ENCODE measurements at places on chromosomes 5 and 9.

DNA sequence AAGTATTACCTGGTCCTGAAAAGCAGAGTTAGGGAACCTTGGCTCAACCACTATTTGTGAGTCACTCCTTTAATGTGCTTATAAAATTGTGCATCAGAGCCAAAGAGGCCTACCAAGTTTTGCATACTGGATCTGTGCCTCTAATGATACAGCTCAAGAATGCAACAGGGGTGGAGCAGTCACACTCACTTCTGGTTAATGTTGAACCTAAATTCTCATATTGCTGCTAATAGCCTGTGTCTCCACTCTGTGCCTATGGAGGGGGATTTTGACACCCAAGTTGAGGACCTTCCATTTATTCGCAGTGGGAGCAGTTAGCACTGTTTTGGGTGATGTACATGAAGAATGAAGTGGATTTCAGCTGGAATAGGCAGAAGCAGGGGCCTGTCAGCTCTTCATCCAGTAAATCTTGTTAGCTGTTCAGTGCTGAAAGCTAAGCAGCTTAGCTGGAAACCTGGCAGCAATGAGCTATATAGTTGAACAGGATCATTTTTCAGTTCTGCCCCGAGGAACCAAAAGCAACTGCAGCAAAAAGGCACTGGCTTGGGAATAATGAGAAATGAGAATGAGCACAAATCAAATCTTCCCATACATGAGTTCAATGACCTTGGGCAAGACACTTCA is 9.7 kb downstream of the SH3TC2 start:
- no peak for DNase-seq

- no peak for DNase-seq
Observed at GRCh38 chr9:131608493-131609037, 63.2 kb downstream of the PRRT1B start.

DNA sequence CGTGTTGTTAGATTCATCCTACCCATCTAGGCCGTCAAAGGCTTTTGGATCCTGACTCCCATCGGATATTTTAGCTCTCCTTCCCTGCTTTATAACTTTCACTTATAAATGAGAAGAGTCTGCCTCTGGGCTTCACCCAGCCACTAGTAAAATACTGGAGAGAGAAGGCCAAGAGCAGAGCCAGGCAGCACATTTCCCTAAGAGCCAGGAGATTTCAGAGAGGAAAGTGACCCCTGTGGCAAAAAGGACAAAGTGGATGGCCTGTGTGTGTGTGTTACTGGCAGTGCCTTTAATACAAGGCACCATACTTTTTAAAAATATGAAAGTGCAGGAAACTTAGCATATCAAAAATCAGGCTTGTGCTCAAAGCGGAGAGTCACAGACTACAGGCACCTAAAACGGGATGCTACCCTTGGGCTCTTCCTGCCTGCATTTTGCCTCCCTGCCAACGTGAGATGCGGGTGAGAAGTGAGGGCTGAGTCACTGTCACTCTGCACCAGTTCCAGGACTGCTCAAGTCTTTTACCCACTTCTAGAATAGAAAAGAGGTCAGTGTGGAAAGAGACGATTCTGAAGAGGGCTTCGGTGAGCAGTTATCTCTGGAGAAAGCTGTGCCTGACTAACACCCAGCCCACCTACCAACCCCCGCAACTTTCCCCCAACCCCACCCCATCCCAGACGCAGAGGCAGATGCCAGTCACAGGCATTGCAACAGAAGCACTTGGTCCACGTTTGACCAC is 15.9 kb downstream of the NFIL3 start:
- no peak for DNase-seq

DNA sequence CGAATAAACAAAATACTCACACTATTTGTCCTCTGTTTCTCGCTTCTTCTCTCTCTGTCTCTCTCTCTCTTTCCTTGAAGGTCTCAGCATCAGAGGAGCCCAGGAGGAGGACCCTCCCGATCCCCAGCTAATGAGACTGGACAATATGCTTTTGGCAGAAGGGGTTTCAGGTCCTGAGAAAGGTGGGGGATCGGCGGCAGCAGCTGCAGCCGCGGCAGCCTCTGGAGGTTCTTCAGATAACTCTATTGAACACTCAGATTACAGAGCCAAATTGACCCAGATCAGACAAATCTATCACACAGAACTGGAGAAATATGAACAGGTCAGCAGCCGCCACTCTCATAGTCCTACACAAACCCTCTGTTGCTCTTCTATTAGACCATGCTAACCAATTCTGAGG is 168.4 kb downstream of the PBX3 start:
- peak; percentile 31 for DNase-seq

GRCh38 chr9:128921881-128922763 is 1.3 kb downstream of the PHYHD1 start:
- no peak for DNase-seq

DNA sequence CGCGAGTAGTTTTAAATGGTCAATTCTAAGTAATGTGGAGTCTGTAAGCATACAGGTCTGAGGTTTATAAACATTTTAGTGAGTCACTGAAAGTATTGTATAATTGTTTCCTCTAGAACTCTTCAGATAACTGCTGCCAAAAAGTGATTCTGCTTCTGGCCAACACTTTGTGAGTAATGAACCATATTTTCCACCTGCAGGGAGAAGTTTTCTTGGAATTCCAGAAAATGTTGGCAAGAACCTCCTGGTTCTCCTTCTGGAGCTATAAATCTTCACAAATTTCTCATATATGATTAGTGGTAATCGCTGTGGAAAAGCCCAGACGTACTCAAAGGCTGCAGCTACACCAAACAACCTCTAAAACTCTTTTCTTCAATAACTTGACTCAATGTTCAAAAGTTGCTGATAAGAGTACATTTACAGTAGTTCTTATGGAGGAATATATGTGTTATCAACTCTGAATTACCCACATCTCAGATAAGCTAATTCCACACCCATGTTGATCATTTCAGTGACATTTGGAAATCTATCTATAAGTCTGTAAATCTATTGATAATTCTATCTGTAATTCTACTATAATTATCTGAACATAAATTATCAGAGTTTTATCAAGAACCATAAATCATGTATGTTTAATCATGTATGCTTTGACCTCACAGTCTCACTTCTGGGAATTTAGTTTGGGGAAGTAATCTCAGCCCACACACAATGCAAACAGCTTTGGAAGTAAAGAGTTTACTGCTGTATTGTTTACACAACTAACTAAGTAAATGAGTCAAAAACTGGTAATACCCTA is 74.1 kb downstream of the FNBP1 start:
- DNase-seq: no peak

GRCh38 chr5:55338810-55339243 is 31.0 kb downstream of the MTREX start:
- DNase-seq: no peak

DNA sequence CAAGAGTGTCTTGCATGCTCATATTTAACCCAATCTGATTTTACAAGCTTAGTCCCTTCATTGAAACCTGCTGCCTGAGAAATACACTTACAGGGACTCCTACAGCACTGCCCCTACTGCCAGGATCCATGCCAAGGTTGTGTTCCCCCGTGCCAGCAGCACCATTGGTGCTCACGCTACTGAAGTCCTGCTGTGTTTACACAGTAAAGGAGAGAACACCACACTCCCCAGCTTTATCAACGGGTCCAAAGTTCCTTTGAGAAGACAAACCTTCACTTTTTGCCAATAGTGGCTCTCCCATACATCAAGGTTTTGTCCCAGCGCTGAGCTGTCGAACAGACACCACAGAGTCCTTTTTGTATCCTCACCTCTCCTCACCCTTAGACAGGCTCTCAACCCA is 155.1 kb upstream of the WWC1 start:
- no peak for DNase-seq

- no peak for DNase-seq
Observed at GRCh38 chr9:112711050-112711689, 6.7 kb downstream of the INIP start.

- no peak for DNase-seq
Observed at GRCh38 chr5:73486119-73486899, 11.9 kb upstream of the BTF3 start.

DNA sequence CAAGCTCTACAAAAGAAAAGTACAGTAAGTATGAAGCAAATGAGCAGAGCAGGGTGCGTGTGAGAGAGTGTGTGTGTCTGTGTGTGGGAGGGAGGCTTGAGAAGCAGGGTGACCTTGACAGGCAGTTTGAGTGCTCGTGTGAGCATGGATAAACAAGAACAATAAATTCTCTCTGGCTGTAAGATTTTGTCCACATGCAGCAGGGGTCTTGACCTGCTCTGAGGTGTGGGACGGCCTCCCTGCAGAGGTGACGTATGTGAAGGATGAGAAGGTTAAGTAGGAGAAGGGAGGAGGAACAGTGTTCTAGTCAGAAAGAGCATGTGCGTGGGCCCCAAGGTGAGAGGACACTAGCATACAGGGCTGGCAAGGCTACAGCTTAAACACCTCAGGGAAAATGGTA is 49.0 kb downstream of the SPTLC1 start:
- no peak for DNase-seq

All from spleen (tissue), 13 donors.